ENCODE measurements at places on chromosomes 11 and 22. TPM values are rescaled to one million over a fixed set of nuclear protein-coding genes. Genes with fewer than 3 reads are reported as not detected.

The OR8G1 gene
- total RNA-seq, result not detected

The MCHR1 gene
- total RNA-seq, result not detected

The GGT5 gene
- total RNA-seq, result 0.64 TPM

- H3K27me3 ChIP-seq, result no peaks in the 10 kb centered on the region
- peaks cover 27% of the 10 kb centered on the region for H3K4me1 ChIP-seq
- DNase-seq, result no peak
- H3K27ac ChIP-seq, result no peak overlapping the region
These were observed 73.5 kb downstream of the RNF169 start for GRCh38 chr11:74822170-74822569.

DNA sequence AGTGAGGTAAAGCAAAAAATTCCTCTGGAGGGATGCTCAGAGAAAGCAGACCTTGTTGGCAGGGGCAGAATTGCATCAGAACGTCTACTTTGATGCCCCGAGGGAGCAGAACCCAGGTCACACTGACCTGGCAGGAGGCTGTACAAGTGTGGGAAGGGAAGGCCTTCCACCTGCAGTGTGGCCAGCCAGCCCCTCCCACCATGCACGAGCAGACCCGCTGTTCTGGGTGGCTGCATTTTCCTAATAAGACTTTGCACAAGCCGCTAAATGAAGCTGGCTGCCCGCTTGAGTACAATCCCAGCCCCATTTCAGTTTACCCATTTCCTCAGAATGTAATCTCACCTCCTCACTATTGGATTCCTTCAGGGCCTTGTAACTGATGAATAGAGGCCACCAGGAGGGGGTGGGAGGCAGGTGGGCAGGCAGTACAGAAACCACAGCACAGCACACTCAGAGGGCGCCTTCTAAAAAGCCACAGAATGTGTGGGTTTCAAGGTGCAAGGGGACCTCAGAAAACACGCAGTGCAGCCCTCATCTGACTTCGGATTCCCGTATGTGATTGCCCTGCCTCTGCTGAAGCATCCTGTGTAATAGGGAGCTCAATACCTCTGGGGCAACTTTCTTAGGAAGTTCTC is 316.6 kb downstream of the OPCML start:
- H3K27ac ChIP-seq, result no peak overlapping the region
- DNase-seq, result no peak
- no peaks in the 10 kb centered on the region for H3K4me1 ChIP-seq
- H3K27me3 ChIP-seq, result no peaks in the 10 kb centered on the region
- no peak overlapping the region for H3K4me3 ChIP-seq
- H3K36me3 ChIP-seq, result no peaks in the 10 kb centered on the region

DNA sequence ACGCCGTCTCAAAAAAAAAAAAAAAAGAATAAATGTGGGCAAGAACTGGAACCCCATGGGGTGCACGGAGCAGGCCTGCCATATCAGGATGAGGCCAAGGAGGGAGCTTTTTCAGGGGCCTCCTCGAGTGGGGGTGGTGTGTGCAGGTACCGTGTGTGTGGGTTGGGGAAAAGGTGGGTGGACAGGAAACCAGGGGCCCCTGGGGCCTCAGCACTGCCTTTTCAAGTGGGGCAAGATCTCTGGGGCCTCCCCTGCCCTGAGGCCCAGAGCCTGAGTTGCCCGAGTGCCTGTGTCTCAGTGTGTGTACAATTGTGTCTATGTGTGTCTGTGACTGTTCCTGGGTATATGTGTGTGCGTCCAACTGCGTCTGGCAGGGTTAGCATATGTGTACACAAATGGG is 23.8 kb downstream of the TEF start:
- no peak overlapping the region for H3K4me3 ChIP-seq
- DNase-seq, result no peak
- peaks cover 21% of the 10 kb centered on the region for H3K4me1 ChIP-seq
- peaks cover 9% of the 10 kb centered on the region for H3K36me3 ChIP-seq
